ENCODE measurements at places on chromosomes 11 and 22. TPM values are rescaled to one million over a fixed set of nuclear protein-coding genes. Genes with fewer than 3 reads are reported as not detected.

GRCh38 chr11:17687946-17688670 is 31.3 kb upstream of the MYOD1 start:
- no peak overlapping the region for H3K4me3 ChIP-seq
- H3K36me3 ChIP-seq, result no peaks in the 10 kb centered on the region
- peaks cover 8% of the 10 kb centered on the region for H3K4me1 ChIP-seq
- no peak for DNase-seq
- peaks cover 7% of the 10 kb centered on the region for H3K27me3 ChIP-seq

GRCh38 chr22:43905681-43906080 is 13.9 kb upstream of the PNPLA5 start:
- H3K36me3 ChIP-seq, result no peaks in the 10 kb centered on the region
- peaks cover 3% of the 10 kb centered on the region for H3K27me3 ChIP-seq
- H3K27ac ChIP-seq, result no peak overlapping the region
- H3K4me3 ChIP-seq, result no peak overlapping the region

DNA sequence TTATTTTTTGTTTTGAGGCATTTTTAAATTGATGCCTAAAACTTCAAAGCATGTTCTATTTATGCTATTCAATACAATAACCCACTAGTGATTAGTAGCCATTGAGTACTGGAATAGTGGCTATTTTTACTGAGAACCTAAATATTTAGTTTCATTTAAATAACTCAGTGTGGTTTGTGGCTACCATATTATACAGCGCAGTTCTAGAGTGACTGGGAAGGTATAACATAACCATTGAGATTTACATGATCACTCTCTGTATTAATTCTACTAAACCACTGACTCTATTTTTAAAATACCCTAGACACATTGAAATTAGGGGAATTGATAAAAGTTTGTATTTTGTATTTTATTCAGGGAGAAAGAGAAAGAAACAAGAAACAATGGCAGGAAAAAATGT is 441.2 kb downstream of the CNTN5 start:
- no peak for DNase-seq
- no peaks in the 10 kb centered on the region for H3K36me3 ChIP-seq
- no peak overlapping the region for H3K27ac ChIP-seq

- peak; percentile 47 for DNase-seq
- H3K36me3 ChIP-seq, result peaks cover 15% of the 10 kb centered on the region
- H3K4me3 ChIP-seq, result no peak overlapping the region
- peaks cover 52% of the 10 kb centered on the region for H3K4me1 ChIP-seq
Observed at GRCh38 chr11:8913961-8914660, 3.1 kb downstream of the AKIP1 start.

DNA sequence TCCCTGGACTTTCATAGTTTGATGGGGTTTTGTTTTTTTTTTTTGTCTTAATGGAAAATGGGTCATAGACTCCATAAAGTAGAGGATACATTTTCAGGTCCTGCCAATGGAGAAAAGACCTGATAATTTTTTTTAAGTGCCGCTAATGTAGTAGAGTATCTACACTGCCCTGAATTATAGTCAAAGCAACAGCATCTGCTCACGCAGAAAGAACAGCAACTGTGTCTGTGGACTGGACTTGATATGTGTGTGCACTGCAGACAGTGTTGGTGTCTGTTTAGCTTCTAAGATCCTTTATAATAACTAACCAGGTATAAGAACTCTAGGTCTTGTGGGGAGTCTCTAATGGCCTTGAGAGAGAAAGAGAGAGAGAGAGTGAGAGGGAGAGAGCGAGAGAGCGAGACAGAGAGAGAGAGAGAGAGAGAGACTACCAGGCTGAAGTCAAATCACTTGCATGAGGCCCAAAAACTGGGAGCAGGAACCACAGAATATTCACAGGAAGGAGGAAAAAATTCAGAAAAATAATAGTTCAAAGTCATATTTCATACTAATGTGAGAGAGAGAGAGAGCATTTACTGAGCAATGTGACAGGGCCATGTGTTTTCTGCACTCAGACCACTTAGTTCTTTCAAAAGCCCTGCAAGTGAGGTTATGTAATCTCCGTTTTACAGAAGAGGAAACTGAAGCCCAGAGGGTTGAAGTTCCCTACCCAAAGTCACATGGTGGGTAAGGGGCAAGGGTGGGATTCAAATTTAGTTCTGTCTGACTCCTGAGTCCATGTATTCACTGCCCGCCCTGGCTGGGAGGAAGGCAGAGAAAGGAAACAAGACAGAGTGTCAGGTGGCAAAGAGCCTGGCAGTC is 8.6 kb upstream of the MIAT start:
- no peak for DNase-seq
- peaks cover 22% of the 10 kb centered on the region for H3K27me3 ChIP-seq
- no peak overlapping the region for H3K4me3 ChIP-seq
- no peaks in the 10 kb centered on the region for H3K36me3 ChIP-seq

DNA sequence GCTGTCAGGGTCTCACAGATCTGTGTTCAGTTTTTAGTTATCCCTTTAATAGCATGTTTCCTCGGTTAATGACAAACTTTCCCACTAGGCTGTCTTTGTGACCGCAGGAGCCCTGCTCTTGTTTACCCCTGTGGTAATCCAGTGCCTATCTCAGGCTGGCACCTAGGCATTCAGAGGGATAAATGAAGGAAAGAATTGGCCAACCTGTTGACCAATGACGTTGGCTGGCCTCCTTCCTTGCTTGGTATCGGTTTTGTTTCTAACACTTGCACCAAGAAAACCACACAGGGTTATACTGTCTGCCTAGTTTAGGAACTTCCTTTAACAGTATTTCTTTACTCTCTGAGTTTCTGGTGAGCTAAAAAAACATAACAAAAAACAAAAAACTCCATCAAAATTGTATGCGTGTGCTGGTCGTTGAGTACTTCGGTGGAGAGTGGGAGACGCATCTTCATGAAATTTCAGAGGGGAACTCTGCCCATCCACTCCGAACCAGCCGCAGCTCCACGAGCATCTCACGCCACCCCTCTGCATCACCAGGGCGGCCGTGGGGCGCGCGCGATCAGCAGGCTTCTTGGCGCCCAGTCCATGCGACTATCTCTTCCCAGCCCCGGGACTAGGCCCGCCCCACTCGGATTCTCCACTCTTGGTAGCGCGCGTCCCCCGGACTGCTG is 563 bp upstream of the ENDOD1 start:
- H3K4me3 ChIP-seq, result peak overlapping the region; percentile 72
- no peaks in the 10 kb centered on the region for H3K36me3 ChIP-seq
- no peaks in the 10 kb centered on the region for H3K27me3 ChIP-seq
- peaks cover 31% of the 10 kb centered on the region for H3K4me1 ChIP-seq
- no peak for DNase-seq
- peak overlapping the region; percentile 59 for H3K27ac ChIP-seq

DNA sequence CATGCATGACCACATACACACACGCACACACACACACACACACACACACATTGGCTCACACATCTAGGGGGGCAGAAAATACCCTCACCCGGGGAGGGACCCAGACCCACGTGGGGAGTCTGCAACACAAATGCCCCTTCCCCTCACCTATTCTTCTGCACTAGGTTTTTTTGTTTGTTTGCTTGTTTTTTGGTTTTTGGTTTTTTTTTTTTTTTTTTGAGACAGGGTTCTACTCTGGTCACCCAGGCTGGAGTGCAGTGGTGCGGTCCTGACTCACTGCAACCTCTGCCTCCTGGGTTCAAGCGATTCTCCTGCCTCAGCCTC is 28.4 kb downstream of the WEE1 start:
- no peaks in the 10 kb centered on the region for H3K27me3 ChIP-seq
- DNase-seq, result no peak
- H3K4me3 ChIP-seq, result no peak overlapping the region

- H3K4me3 ChIP-seq, result no peak overlapping the region
- H3K4me1 ChIP-seq, result peaks cover 38% of the 10 kb centered on the region
- DNase-seq, result peak; percentile 98
- H3K27ac ChIP-seq, result peak overlapping the region; percentile 64
- no peaks in the 10 kb centered on the region for H3K27me3 ChIP-seq
Observed at GRCh38 chr11:86551288-86552092, 120.9 kb downstream of the ME3 start.

- H3K4me3 ChIP-seq, result no peak overlapping the region
- no peak for DNase-seq
- H3K36me3 ChIP-seq, result no peaks in the 10 kb centered on the region
- no peak overlapping the region for H3K27ac ChIP-seq
Observed at GRCh38 chr11:77207019-77207485, 79.0 kb downstream of the MYO7A start.

DNA sequence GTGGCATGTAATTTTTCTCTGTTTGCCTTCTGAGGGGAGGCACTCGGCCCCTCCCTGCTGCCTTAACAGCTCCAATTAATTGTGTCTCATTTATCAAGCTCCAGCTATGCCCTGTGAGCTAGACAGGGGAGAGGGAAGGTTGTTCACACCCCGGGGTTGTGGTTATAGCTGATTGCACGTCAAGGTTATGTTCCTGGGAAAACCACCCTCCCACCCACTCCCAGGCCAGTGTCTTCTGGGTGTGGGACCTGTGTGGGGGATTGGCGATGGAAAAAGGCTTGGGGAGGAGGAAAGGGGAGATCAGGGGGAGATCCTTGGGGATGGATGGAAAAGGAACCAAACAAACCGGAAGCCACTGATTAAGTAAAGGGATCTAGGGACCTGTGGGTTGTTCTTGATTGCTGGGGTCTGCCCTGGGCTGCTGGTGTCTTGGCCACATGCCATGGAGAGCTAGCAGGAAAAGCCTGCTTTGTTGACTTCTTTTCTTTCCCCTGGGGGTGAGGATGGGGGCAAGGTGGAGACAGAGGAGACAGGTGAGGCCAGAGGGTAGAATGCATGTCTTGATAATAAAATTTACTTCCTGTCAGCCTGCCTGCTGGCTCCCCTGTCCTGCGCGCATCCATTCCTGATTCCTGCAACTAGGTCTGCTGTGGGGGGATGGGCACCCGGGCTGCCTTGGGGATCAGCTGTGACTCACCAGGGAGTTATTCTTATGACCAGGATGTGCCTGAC is 13.5 kb upstream of the SORL1-AS1 start:
- peak; percentile 95 for DNase-seq
- H3K4me3 ChIP-seq, result peak overlapping the region; percentile 15
- H3K27ac ChIP-seq, result peak overlapping the region; percentile 78
- no peaks in the 10 kb centered on the region for H3K27me3 ChIP-seq
- peaks cover 36% of the 10 kb centered on the region for H3K4me1 ChIP-seq

GRCh38 chr11:43222215-43222614 is 89.6 kb upstream of the API5 start:
- no peaks in the 10 kb centered on the region for H3K27me3 ChIP-seq
- DNase-seq, result no peak
- no peak overlapping the region for H3K4me3 ChIP-seq
- no peaks in the 10 kb centered on the region for H3K36me3 ChIP-seq
- H3K27ac ChIP-seq, result no peak overlapping the region

GRCh38 chr22:32608494-32608893 is 133.9 kb downstream of the FBXO7 start:
- no peak overlapping the region for H3K27ac ChIP-seq
- H3K4me3 ChIP-seq, result no peak overlapping the region
- no peaks in the 10 kb centered on the region for H3K4me1 ChIP-seq

The CPT1B gene
- total RNA-seq, result 32.7 TPM

The ZNF280B gene
- total RNA-seq, result 4.0 TPM

The ARFGAP2 gene
- total RNA-seq, result 51.0 TPM

The CALCA gene
- not detected for total RNA-seq

The GRAP2 gene
- 1.2 TPM for total RNA-seq

The OR52N4 gene
- not detected for total RNA-seq

The TRPC6 gene
- 0.07 TPM for total RNA-seq

The PGAP2 gene
- total RNA-seq, result 22.5 TPM

The TSSK2 gene
- not detected for total RNA-seq

The GGT5 gene
- 0.89 TPM for total RNA-seq

The ABTB2 gene
- 12.2 TPM for total RNA-seq

The DDX6 gene
- total RNA-seq, result 196 TPM

The NUDT22 gene
- 40.2 TPM for total RNA-seq

The GPHA2 gene
- not detected for total RNA-seq

The MS4A15 gene
- total RNA-seq, result not detected

The TRMT2A gene
- total RNA-seq, result 35.1 TPM

The MPZL3 gene
- total RNA-seq, result 8.5 TPM

The CATSPERZ gene
- total RNA-seq, result not detected
